Forelimb muscle (tissue), 1 donor: ENCODE measurements at places on chromosomes 13 and 19. TPM values are rescaled to one million over a fixed set of nuclear protein-coding genes. Genes with fewer than 3 reads are reported as not detected.

GRCh38 chr13:27918041-27918917 is 1.5 kb upstream of the PDX1 start:
- DNase-seq, result no peak

LGALS7 gene
- 0.42 TPM for polyA plus RNA-seq

SIGLECL1 gene
- polyA plus RNA-seq, result not detected

ZNF497 gene
- 2.4 TPM for polyA plus RNA-seq

VSTM1 gene
- polyA plus RNA-seq, result 0.19 TPM

SLC27A1 gene
- 18.9 TPM for polyA plus RNA-seq

GRCh38 chr19:38317104-38317612 is 1.4 kb upstream of the YIF1B start:
- DNase-seq, result no peak

ZNF256 gene
- 6.0 TPM for polyA plus RNA-seq

KIR3DL2 gene
- not detected for polyA plus RNA-seq

GRCh38 chr19:49114630-49115363 is 627 bp downstream of the LIN7B start:
- no peak for DNase-seq

DNA sequence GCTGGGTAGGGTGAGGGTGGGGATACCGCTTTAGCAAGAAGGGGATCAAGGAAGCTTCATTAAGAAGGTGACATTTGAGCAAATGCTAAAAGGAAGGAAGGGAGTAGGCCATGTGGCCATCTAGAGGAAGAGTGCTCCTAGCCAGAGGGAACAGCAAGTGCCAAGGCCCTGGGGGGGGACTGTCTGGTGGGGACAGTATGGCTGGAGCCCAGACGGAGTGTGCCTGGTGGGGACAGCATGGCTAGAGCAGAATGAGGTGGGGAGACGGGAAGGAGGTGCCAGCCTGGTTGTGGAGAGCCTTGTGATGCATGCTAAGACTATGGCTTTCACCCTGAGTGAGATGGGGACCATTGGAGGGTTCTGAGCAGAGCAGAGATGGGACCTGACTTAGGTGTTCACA is 2.1 kb upstream of the TGFB1 start:
- no peak for DNase-seq

DNA sequence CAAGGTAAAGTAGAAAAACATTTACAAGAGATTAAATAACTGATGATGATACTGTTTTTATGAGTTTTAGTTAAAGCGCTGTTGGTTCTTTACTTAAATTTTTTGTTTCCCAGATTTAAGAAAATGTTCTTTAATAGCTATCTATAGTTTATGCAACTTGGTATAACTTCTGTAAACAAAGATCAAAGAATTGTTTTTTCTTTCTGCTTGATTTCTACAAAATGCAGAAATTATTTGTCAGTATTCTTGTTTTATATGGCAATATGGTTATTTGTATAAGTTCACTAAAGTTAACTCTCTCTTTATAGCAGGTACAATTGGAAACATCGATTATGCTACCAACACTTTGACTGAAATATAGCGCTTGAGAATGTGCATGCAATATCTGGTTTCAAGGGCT is 2465.1 kb upstream of the PCDH20 start:
- no peak for DNase-seq
